ENCODE measurements at places on chromosomes 7 and 10. TPM values are rescaled to one million over a fixed set of nuclear protein-coding genes. Genes with fewer than 3 reads are reported as not detected.
A peak's percentile ranks its signal among the peaks of the same experiment; 100 is the strongest.

- peak; percentile 92 for DNase-seq
Measured at GRCh38 chr10:48655411-48656240, 29.0 kb upstream of the WDFY4 start.

DNA sequence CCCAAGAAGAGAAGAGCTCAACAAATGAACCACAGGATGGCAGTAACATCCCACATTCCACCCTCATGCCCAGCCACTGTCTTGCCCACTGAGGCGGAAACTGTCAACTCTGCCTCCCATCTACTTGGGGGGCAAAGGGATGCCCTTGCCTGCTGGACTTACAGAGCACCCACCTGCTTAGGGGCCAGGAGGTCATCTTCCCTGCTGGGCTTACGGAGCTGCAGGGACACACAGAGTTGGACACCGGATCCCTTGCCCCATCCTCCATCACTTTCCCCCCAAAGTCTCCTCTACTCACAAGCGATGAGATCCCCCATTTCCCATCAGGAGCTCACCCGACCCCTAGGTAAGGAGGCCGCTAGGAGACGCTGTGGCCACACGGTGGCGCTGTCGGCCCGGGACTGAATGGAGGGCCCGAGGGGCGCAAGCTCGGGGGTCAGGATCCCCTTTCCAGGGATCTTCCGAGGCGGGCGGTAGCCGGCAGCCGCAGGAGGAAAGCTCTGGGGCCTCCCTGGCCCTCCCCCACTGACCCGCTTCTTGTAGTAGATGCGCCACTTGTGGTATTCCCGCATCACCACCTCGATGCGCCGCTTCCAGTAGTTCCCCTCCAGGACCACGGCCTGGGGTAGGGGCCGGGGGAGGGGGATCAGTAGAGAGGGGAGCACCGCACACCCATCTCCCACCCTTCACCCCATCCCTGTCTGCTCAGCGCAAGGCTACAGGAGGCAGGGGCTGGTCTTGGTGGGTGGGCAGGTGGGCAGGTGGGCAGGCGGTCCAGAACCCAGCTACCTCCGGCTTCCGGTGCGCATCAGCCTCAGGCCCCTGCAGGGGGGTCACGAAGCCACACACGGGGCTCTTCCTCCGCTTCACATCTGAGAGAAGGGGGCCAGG is 17.3 kb downstream of the MLXIPL start:
- no peak for DNase-seq

CALCR gene
- not detected for total RNA-seq

DNA sequence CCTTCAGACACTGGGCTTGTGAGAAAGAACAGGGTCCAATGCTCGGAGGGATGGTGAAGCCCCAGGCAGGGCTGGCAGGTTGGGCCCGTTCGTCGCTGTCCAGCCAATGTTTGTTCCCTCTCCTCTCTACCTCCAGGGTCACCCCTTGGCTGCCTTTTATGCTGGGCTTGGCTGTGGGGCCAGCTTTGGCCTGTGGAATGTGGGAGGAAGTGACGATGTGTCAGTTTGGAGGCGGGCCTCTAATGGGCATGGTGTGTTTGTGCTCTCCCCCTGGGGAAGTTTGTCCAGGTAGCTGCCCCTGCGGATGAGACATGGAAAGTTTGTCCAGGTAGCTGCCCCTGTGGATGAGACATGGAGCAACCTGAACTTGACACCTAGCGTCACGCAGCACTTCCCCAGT is 236.7 kb downstream of the GLRX3 start:
- DNase-seq = no peak

IDI1 gene
- 3.8 TPM for total RNA-seq

GRCh38 chr7:49333180-49333881 is 409.0 kb downstream of the CDC14C start:
- no peak for DNase-seq

DNA sequence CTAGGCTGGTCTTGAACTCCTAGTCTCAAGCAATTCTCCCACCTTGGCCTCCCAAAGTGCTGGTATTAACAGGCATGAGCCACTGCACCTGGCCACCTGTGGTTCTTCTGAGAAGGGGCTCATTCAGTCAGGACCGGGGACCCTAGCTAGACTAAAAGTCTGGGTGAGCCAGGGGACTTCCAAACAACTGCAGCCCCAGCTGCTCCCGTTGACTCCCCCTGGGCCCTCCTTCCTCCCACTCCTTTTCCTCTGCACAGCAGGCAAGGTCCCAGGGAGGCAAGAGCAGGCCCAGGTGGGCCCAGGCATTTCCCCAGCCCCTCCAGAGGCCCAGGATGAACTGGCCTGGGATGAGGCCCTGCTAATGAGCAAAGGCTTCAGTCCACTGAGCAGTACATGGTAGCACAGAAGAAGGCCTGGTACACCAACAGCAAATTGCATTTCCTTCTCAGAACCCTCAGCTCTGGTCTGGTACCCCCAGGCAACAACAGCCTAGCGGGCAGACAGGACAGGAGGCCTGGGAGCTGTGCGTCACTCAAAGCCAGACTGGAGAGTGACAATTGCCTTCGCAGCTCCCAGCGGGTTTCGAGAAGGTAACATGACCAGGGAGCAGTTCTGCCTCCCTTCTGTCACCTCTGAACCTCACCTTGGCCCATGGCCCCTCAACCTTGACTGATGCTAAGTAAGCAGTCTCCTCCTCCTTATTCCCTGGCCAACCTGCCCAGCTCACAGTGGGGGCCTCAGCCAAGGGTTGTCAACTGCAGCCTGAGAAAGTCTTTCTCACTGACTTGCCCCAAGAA is 30.7 kb upstream of the HSPA12A start:
- no peak for DNase-seq

GRCh38 chr10:5666841-5667630 is 641 bp upstream of the ASB13 start:
- no peak for DNase-seq

GRCh38 chr7:131536361-131536849 is 20.0 kb downstream of the PODXL start:
- DNase-seq = no peak

CAMK2B gene
- total RNA-seq = 3.2 TPM

DNA sequence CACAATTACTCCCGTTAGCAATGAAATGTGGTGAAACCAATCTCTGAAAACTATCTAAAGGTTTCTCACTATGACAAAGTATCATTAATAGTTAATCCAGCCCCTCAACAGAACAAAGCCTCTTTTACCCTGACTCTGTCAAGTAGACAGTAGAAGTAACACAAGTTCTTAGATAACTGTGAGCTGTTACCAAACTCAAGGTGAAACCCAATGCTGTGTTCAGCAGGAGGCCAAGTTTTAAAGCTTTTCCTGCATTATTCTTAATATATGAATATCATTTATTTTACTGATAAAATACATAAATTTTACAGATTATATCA is 109.1 kb downstream of the SRPK2 start:
- DNase-seq = no peak

GRCh38 chr10:105068497-105068896 is 427.4 kb downstream of the SORCS3 start:
- no peak for DNase-seq

PPP1R17 gene
- not detected for total RNA-seq

GRCh38 chr10:69397972-69398371 is 18.7 kb downstream of the TACR2 start:
- no peak for DNase-seq

- no peak for DNase-seq
Measured at GRCh38 chr7:1676550-1677078, 6.5 kb downstream of the ELFN1 start.

DNA sequence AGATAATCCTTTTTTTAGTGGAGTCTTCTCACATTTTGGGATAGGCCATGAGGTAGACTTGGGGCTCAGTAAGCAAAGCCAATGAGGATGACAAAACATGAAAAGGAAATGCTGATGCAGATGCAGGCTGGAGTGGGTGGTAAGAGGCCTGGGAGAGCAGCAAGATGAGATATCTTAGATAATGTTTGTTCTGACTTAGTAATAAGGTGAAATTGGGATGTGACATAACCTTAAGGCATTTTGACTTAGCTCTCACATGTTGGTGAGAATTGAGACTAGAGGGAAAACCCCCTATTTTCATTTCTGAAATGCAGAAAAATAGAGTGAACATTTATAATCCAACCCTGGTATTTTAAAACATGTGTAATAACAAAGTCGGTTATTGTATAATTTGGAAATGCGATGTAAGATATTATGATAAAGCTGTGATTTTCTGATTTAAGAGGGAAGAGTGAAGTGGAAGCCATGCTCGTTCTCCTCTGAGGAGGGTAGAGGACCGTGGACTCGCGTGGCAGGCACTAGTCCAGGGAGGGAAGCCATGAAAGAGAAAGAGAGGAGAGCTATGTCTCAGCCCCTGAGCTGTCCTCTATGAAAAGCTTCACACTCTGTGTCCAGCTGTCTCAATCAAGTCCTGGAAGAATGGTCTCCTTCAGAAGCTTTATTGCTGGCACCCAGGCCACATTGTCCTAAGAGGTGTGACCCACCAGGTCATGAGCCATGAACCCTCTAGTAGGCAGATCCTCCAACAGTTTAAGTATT is 57.3 kb downstream of the ST7 start:
- no peak for DNase-seq

DNA sequence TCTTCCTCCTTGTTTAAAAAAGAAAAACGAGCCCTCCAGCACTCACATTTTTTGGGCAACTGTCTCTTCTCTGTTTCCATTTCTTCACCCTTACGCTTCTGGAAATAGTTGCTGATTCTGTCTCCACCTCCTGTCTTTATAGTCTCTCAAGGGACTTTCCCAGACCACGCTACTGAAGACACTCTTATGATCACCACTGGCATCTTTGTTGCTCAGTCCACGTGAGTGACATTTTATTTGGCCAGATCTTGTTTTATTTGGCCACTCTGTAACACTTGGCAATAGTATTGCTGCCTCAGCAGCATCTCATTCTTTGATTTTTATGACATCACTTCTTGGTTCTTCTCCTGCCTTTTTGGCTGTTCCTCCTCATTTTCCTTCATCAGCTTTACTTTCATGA is 21.6 kb upstream of the NME8 start:
- no peak for DNase-seq

GRCh38 chr10:79985481-79986072 is 36.7 kb upstream of the SFTPD start:
- no peak for DNase-seq

- no peak for DNase-seq
Measured at GRCh38 chr10:86043236-86043635, 323.4 kb downstream of the GRID1 start.

GRCh38 chr10:122462533-122463465 is 1.4 kb downstream of the HTRA1 start:
- no peak for DNase-seq

DNA sequence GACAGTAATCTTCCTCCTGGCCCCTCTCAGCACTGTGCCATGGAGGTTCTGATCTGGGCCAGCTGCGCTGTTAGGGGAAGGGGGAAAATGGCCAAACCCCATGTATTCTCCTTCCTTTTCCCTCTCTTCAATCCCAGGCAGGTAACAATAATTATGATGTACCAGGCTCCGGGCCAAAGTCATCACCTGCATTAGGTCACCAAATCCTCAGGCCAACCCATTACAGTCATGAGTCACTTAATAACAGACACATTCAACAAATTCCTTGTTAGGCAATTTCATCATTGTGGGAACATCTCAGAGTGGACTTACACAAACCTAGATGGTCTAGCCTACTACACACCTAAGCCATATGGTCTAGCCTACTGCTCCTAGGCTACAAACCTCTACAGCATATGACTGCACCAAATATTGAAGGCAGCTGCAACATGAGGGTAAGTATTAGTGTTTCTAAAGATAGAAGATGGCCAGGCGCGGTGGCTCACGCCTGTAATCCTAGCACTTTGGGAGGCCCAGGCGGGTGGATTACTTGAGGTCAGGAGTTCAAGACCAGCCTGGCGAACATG is 2.2 kb upstream of the HSPB1 start:
- DNase-seq = no peak

GRCh38 chr7:121202834-121203233 is 126.0 kb upstream of the WNT16 start:
- DNase-seq = no peak

DNA sequence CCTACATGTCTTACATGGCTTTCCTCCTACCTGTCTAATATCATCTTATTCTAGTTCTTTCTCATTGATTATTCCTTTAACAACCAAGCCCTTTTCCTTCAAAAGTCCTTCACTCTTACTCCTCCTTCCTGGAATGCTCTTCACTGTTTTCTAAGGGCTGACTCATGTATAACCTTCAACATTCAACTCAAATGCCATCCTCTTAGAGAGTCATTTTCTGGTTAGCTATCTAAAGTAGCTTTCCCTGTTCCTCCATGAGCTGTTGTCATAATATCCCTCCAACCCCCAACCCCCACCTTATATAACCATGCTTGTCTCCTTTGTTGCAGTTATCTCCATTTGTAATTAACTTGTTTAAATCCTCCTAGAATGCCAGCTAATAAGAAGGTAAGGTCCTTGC is 286.8 kb downstream of the ADK start:
- DNase-seq = no peak

GRCh38 chr7:67564959-67565358 is 568.3 kb downstream of the TYW1 start:
- no peak for DNase-seq

GRCh38 chr10:103491729-103492364 is 1.7 kb upstream of the NEURL1 start:
- no peak for DNase-seq

- DNase-seq = no peak
Measured at GRCh38 chr10:54108961-54109360, 692.1 kb downstream of the PCDH15 start.

SLIT1 gene
- not detected for total RNA-seq

DNA sequence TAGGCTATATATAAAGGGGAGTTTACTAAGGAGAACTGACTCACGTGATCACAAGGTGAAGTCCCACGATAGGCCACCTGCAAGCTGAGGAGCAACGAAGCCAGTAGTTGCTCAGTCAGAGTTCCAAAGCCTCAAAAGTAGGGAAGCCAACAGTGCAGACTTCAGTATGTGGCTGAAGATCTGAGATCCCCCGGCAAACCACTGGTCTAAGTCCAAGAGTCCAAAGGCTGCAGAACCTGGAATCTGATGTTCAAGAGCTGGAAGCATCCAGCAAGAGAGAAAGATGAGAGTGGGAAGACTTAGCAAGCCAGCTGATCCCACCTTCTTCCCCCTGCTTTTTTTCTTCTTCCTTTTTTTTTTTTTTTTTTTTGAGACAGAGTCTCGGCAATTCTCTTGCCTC is 27.0 kb upstream of the GSDME start:
- no peak for DNase-seq
